ENCODE measurements at places on chromosomes 13 and 19.

GRCh38 chr13:27967736-27968315 is 1.3 kb downstream of the CDX2 start:
- no peak for DNase-seq

DNA sequence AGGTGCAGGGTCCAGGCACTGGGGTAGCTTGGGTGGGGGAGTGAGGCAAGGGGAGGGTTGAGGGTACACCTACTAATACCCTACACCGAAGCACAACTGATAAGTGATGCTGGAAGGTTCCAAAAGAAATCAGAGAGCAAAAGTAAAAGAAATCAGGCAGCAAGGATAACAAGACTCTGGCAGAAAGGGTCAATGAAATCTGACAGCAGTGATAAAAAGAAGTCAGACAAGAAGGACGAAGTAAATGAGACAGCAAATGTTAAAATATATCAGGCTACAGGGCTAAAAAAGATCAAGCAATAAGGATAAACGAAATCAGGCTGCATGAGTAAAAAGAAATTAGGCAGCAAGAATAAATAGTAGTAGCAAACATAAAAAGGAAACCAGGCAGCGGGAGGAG is 4.7 kb downstream of the LRFN3 start:
- DNase-seq = no peak

- DNase-seq = no peak
Observed at GRCh38 chr19:2523630-2524311, 47.8 kb downstream of the GADD45B start.

GRCh38 chr19:36152352-36153091 is at the start of gene COX7A1:
COX7A1 (minus strand) TSS chr19:36152447; CDS start chr19:36152407, 40 bp downstream.
- DNase-seq = no peak

- no peak for DNase-seq
Observed at GRCh38 chr19:54477650-54478049, 4.6 kb upstream of the CDC42EP5 start.

DNA sequence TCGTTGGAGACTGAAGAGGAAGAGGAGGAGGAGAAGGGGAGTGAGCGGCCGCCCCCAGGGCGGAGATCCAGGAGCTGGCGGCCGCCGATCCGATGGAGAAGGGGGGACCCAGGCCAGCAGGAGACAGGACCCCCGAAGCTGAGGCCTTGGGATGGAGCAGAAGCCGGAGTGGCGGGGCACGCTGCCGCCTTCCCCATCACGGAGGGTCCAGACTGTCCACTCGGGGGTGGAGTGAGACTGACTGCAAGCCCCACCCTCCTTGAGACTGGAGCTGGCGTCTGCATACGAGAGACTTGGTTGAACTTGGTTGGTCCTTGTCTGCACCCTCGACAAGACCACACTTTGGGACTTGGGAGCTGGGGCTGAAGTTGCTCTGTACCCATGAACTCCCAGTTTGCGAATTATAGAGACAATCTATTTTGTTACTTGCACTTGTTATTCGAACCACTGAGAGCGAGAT is 1.8 kb downstream of the GADD45B start:
- no peak for DNase-seq

- DNase-seq = no peak
Observed at GRCh38 chr13:71869274-71869673, 2.3 kb upstream of the DACH1 start.

- no peak for DNase-seq
Observed at GRCh38 chr19:4260613-4261191, 13.8 kb downstream of the YJU2 start.

- no peak for DNase-seq
Observed at GRCh38 chr13:37407156-37407555, 191.4 kb downstream of the POSTN start.

GRCh38 chr13:89457977-89458376 is 1786.8 kb downstream of the SLITRK5 start:
- DNase-seq = no peak

DNA sequence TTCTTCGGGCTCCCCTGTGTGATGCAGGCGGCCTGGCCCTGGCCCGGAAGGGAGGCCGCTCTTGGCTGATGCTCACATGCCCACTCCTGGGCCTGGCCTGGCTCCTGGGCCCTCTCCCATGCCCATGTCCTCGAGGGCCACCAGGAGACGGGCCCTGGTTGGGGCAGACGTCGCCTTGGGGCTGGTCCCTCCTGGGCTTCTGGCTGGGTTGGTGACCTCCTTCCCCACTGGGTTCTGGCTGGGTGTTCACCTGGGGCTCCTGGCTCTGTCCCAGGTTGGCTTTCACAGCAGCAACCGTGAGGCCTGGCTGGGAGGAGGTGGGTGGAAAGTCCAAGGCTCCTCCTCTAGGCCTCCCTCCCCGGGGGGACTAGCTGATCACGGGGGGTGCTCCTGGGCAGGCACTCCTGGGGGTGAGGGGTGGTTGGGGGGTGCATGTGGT is 15.5 kb upstream of the SLC7A10 start:
- DNase-seq = no peak

DNA sequence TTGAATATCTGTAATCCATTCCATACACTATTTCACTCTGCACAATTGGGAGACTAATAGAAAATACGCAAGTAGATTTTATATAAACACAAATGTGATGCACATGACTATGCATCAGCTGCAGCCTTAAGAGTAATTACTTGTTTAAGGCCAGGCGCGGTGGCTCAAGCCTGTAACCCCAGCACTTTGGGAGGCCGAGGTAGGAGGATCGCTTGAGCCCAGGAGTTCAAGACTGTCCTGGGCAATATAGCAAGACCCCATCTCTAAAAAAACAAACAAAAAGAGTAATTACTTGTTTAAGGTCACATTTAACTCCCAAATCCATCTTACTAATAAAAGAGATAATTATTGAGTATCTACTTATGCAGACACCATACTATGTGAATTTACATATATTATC is 18.0 kb downstream of the IPO5 start:
- no peak for DNase-seq

DNA sequence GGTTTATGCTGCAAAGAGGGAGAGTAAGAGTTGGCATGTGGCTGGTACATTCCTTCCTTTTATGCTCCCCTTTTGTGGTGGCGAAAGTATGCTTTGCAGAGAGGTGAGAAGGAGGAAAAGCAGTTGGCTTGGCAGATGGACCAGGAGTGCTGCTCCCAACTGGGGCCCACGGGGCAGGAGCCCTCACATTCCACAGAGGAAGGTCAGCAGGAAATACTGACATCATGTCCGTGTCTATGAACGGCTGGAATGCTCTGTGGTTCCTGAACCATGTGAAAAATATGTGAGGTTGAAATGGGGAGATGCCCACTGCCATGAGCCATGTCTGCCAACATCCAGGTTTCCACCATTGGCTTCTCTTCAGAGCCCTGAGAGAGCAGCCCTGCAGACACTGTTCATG is 33.3 kb upstream of the GAS6 start:
- DNase-seq = no peak

DNA sequence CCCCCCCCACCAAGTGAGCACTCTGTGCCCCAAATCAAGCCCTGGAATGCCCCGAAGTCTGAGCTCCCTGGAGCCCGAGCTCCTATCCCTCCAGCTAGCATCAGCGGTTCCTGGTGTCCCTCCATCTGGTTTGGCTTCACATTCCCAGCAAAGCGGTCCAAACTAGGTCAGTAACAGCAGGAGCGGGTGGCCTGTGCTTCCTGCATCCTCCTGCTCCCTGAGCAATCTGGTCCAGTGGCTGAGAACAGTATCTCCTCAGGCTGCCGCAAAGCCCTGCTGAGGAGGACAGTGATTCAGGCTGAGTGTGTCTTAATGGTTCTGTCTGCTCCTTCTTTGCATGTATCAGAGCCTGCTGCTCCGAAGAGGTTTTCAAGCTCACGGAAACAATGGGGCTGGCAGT is 25.9 kb downstream of the RASL11A start:
- no peak for DNase-seq

DNA sequence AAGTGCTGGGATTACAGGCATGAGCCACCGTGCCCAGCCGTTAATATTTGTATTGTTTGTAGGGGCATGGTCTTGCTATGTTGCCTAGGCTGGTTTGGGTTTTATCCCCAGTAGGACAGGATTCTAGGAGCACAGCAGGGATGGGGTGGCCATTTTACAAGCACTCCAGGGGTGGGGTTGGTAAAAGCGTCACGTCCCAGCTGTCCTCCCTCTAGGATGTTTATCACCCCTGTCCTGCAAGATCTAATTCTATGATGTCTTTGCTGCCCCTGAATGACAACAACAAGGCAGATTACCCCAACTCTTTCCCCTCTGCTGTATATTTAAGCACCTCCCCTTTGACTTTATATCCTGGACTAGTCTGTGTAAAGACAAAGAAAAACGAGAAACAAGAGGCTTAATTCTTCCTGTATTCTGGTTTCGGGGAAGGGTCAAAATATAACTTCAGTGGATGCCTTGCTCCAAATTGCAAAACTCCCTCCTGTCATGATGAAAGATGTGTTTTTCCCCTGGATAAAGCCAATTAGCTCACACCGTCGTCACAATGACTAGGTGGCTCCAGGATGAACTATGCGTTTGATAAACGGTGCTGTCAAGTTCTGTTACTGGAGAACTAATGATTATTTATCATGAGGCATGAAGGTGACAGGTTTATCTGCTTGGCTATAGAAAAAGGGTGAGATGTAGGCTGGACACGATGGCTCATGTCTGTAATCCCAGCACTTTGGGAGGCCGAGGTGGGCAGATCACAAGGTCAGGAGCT is 27.8 kb upstream of the OR1M1 start:
- no peak for DNase-seq

GRCh38 chr19:858284-858683 is 1.2 kb upstream of the CFD start:
- DNase-seq = no peak

GRCh38 chr13:98512774-98513665 is 63.9 kb downstream of the STK24 start:
- DNase-seq = no peak

DNA sequence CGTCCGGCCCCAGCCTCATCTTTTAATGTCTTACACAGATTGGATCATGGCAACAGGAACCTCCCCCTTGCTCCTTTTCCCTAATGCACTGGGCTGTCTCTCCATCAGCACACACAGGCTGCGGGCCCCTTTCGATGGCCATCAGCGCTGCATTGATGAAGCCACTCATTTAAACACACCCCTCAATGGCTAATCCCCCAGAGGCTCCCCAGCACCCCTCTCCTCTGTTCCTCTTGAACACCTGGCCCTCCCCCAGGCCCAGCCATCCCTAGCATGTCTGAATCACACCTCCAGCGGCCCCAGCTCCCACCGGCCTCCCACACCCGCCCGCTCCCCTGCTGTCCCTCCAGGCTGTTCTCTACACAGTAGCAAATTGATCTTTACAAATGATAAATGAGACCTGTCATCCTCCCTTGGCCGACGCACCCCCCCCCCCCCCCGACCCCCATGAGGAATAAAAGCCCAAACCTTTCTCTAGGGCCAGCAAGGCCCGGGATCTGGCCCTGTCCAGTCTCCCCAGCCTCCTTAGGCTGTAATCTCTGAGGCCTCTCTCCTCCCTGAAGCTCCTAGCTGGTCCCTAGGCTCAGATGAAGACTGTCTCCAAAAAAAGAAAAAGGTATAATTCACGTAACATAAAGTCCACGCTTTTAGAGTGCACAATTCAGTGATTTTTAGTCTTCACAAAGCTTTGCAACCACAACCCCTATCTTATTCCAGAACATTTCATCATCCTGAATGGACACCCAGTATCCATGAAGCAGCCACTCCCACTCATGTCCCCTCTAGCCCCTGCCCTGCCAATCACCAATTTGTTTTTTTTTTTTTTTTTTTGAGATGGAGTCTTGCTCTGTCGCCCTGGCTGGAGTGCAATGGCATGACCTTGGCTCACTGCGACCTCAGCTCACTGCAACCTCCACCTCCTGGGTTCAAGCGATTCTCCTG is 7.4 kb downstream of the RPL28 start:
- DNase-seq = no peak

DNA sequence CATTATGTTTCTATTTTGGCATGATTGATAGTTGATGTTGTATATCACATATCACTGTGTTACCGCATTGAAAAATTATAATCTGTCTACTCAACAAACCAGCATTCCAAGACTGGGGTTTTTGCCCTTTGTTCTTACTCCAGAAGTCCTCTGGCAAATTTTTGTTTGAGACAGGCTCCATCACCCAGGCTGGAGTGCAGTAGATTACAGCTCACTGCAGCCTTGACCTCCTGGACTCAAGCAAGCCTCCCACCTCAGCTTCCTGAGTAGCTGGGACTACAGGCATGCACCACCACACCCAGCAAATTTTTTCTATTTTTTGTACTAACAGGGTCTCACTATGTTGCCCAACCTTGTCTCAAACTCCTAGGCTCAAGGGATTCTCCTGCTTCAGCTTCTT is 741.0 kb downstream of the PCDH9 start:
- no peak for DNase-seq

DNA sequence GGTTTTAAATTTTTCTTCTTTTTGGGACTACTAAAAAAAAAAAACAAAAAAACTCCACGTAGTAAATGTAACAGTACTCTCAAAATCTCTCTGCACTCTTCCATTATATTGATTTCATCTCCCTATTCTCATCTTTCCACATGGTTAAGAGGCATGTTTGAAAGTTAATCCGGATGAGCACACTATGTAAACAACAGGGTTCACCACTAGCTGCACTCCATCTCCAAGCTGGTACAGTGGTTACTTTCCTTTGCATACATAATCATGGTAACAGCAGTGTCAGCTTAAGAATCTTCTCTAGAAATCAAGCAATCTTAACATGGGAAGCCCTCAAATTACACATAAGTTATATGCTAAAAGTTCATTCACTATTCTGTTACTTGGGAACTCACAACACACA is 92.6 kb downstream of the MIPEP start:
- DNase-seq = no peak

- DNase-seq = no peak
Observed at GRCh38 chr13:102556806-102557205, 40.0 kb upstream of the TPP2 start.

- peak; percentile 32 for DNase-seq
Observed at GRCh38 chr19:28710278-28710677, 502.7 kb downstream of the UQCRFS1 start.

DNA sequence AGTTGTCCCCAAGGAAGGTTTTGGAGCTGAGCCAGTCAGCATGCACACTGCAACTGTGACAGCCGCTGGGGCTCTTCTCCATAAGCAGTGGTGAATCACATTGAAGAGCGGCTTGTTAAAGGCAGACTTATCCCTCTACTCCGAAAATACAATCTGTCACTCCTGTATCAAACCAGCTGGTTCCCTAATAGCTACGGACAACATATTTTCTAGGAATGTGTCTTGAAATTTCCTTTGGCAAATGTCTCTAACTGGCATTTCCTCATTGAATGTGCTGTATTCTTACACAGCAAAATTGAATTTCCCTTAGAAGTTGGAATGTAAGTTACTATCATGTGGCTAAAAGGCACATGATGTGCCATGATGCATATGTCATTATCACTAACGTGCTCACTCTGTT is 104.0 kb upstream of the GPR12 start:
- DNase-seq = no peak

DNA sequence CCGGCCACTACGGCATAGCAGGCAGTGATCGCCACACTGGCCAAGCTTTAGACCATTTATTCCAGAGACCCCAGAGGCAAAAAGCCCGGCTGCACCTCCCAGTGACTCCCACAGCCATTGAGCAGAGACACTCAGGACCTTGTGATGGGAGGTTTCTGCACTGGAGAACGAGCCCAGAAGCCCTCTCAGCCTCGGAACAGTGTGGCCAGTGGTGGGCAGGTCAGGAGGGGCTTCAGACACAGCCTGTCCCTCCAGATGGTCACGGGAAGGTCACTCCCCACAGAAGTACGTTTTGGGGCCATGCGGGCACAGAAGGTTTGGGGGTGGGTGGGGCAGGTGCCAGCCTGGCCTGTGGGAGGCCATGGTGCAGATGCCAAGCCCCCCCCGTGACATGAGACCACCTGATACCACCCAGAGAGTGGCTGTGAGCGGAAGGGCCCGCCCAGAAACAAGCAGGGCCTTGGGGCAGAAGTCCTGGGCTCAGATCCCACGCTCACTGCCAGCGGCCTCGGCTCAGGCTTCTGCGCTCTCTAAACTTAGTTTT is 599 bp upstream of the F10 start:
- DNase-seq = no peak

All from CD4-positive, alpha-beta T cell treated with Interleukin-15 for 4 hours (primary cell).